Activated naive CD4-positive, alpha-beta T cell treated with anti-CD3 and anti-CD28 coated beads, Interleukin-2, amount 50 U/mL, for 16 hours (primary cell): ENCODE measurements at places on chromosomes 11 and 22.

GRCh38 chr11:88744140-88744539 lies 321.6 kb downstream of the GRM5 start:
- no peak for DNase-seq

DNA sequence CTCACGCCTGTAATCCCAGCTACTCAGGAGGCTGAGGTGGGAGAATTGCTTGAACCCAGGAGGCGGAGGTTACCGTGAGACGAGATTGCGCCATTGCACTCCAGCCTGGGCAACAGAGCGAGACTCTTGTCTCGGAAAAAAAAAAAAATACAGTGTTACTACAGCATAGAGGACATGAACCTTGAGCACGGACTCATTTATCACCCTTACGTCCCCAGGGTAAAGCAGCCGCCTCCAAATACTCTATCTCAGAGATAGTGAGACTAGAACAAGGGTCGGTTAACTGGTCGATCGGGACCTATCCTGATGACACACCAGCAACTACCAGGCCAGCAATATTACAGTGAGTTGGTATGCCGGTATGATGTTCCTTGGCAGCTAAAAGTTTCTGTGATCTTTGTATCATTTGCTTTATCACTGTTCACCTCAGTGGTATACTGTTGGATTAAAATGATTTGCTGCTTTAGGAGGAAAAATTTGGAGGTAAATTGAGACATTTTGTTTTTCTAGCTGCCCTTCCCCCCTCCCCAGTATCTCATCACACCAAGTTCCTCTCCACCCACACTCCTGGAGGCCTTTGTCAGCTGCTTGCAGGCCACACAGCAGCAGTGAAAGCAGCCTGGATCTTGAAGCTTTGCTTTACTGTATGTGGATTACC lies 7.0 kb upstream of the SIDT2 start:
- no peak for DNase-seq

GRCh38 chr11:126124231-126124661 lies 61.6 kb upstream of the CDON start:
- no peak for DNase-seq

GRCh38 chr11:128058580-128059208 lies 528.7 kb downstream of the ETS1 start:
- DNase-seq: no peak

- no peak for DNase-seq
These were observed 1.9 kb upstream of the ZDHHC8 start for GRCh38 chr22:20129747-20130014.

- DNase-seq: peak; percentile 96
These were observed at the start of gene SLC25A45 for GRCh38 chr11:65382033-65382803. Gene SLC25A45, minus strand, starts transcription at chr11:65382646. Its CDS starts 695 bp downstream, at chr11:65381951.

DNA sequence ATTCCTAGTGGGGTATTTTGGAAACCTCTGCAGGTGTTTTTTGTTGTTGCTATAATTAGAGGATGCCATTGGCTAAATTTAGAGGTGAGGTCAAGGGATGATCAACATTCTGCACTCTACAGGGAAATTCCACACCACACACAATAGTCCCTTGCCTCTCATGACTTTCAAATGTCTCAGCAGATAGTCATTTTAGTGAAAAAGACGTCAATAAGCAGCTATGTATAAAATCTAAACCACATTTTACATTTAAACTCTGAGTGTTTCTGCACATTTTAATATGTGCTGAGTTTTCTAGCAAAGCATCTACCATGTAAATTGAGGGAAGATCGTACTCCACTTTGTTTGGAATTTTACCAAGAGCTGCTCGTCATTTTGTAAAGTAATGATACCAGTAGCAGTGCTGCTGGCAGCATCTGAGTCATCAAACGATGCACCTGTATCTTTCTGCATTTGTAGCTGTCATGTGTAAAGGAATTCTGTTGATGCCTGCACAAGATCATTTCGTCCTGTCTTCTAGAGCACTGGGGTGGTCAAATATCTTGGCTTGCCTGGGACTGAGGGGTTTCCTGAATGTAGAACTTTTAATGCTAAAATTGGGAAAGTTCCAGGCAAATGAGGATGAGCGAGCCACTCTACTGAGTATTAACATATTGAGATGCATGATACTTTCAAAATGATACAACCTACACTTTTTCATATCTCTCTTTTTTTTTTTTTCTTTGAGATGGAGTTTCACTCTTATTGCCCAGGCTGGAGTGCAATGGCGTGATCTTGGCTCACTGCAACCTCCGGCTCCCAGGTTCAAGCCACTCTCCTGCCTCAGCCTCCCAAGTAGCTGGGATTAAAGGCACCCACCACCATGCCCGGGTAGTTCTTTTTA lies 414.5 kb upstream of the SYN3 start:
- no peak for DNase-seq

- no peak for DNase-seq
These were observed 2.5 kb downstream of the SCO2 start for GRCh38 chr22:50522806-50523438.

DNA sequence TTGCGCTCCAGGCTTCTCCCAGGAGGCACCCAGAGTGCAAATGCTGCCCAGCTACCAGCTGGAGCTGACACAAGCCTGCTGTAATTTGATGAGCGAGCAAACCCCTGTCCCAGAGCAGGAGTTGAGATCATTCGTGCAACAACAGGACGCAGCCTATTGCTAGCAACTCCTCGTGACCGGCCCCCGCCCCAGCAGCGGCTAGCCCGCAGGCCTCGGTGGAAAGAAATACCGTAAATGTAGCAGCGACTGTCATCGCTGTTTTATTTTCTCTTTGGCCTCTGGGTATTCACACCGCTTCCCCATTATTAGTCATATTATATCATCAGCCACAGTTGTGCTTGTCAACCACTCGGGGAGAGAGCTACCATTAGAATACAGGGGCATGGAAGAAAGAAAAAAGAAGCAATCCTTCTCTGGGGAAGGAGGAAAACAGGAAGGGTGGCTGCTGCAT lies 59.2 kb upstream of the ATXN10 start:
- DNase-seq: no peak

DNA sequence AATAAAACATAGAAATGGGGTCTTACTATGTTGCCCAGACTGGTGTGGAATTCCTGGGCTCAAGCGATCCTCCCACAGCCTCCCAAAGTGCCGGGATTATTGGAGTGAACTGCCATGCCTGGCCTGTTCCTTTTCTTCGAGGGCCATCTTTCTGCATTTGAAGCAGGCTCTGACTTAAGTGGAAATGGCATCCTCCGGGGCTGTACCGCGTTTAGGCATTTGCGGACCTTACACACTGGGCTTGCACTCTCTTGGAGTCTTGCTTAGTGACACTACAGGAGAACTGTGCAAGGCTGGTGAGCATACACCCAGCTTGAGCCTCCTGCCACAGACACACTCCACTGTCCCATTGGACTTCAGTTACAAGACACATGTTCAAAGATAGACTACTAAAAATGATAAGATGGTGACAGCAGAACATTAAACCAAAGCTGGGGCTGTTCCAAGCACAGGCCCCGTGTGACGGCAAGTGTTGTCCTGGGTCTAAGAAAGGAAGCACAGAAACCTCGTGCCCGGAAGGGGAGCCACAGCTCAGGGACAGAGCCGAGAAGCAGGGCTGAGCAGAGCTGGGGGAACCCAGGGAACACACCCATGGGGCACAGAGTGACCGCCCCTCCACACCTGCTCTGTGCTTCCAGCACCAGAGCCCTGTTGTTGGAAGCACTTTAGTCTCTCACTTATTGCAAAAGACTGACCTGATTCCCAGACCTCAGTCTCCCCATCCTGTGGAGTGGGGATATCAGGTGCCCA lies 59.0 kb upstream of the SHANK2 start:
- DNase-seq: no peak

- DNase-seq: no peak
These were observed 22.7 kb downstream of the BTBD10 start for GRCh38 chr11:13440100-13440855.

GRCh38 chr22:29073618-29074275 lies 912 bp downstream of the KREMEN1 start:
- peak; percentile 29 for DNase-seq

- DNase-seq: no peak
These were observed 206.4 kb upstream of the E2F8 start for GRCh38 chr11:19447150-19447566.

DNA sequence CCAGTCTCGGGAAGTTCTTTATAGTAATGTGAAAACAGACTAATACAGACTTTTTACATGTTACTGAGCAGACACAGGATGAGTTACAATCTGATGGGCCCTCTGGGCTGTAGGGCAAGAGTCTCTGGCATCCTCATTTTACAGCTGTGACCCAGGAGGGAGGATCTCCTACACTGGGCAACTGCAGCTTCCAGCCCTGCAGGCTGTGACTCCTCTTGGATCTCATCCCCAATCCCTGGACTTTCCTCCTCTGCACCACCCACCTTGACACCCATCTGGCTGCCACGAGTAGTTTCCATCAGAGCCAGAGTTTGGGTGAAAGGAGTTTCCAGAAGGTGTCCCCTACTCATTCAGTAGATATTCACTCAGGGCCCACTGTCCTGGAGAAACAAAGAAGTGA lies 48.9 kb upstream of the MYEOV start:
- no peak for DNase-seq

DNA sequence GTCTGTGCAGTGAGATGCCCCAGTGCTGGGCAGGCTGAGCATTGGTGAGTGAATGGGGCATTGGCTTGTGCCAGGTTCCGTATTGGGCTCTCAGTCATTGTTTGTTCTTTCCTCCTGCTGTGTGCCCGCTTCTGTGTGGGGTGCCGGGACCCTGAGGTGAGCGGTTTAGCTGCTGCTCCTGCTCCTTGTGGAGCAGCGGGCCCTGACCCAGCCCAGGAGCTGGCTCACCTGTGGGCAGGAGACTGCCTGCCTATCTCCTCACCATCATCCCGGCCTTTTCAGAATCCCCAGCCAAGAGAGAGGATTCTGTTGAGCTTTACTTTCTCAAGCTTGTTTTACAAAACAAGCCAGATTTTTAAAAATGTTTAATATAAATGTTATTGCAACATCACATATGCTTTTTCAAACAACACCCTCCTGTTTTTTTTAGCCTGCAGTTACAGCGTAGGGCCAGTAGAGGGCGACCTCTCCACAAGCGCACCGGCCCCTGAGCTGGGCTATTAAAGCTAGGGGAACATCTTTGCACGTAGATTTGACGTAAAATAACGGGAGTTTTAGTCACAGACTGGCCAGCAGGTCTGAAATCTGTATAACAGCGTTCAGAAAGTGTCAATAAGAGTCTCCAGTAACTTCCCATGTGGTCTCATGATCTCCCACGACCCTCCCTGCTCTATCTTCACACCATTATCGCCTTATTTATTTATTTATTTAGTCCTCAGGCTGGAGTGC lies 25.1 kb upstream of the RELT start:
- DNase-seq: peak; percentile 56

DNA sequence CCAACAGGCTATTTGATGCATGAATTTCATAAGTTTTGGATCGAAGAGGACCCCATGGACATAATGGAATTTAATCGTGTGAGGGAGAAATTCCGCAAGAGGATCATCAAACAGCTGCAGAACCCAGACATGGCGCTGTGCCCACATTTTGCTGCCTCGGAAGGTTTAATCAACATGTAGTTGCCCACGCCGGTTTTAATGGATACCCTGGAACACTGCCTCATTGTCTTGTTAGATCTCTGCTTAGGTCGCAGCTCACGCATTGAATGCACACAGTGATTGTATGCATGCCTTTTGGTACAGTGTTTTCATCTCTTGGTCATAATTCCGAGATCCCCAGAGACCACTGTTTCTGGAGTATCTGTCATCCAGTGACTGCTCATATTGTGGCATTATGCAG lies 46.8 kb downstream of the SLN start:
- DNase-seq: no peak

DNA sequence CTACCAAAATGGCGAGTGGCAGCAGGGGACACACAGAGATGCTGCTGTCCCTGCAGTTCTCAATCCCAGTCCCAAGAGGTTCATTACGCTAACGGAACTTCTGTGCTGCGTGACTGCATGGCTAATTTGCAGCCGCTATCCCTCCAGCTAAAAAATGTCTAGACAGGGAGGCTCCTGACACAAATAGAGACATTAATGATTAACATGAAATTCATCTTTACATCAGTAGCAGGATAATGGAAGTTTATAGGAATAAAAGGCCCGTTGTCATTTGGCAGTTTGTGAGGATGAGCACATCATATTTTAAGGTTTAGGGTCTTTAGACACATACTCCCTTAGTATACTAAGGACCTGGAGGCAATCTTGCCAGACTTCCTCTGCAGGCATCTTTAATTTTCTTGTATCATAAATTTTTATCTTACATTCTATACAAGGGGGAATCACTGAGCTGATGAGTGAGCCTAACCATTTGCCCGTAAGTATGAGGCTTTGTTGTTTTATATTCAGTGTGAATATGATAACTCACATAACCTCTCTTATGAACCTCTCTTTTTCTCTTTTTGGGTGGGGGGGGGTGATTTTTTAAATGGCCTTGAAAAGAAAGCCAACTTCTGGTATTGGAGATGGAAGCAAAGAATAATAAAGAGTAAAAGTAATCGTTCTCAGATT lies 99.8 kb upstream of the OR9G4 start:
- no peak for DNase-seq

- DNase-seq: no peak
These were observed 808.0 kb downstream of the DLG2 start for GRCh38 chr11:84819128-84819527.

GRCh38 chr11:43947003-43947500 lies 4.6 kb downstream of the C11orf96 start:
- no peak for DNase-seq

- DNase-seq: no peak
These were observed 122.1 kb downstream of the TRIM44 start for GRCh38 chr11:35784699-35785098.
